ENCODE measurements at places on chromosomes 12 and 14. TPM values are rescaled to one million over a fixed set of nuclear protein-coding genes. Genes with fewer than 3 reads are reported as not detected.

The TMCC3 gene
- 0.37 TPM for total RNA-seq

The KLHL33 gene
- not detected for total RNA-seq

The C3AR1 gene
- total RNA-seq = 5.8 TPM

The DIP2B gene
- total RNA-seq = 31.6 TPM

All from T-helper 1 cell treated with Interleukin-12 subunit alpha and Interleukin-12 subunit beta and Interleukin-4 antibody, amounts not matched to agents 30 ng/mL and 1 ng/mL, for 36 hours (primary cell).